ENCODE measurements at places on chromosomes 1 and 21.

DNA sequence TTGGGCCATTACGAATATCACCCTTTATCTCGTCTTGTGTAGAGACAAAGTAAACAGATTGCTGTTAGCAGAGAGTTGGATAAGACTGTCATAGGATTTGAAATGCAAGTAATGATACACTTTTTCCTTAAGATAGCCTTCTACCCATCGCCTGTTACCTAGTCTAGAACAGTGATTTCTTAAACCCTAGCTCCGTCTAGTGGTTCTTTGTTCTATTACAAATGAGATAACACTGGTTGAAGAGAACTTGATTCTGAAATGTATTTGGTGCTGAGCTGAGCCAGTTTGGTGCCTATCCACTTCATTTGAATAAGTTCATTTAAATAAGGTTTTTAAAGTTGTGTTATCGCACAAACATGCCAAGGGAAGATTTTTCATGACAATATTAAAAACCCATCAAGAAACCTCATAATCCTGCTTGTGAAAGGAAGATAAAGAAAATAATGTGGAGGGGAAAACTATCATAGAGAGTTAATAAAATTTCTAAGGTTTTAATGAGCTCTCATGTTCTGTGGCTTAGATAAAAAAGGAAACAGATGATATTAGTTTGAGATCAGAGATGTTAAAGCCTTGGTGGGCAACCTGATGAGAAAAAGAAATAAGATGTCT is 1.5 kb upstream of the KCNH1 start:
- DNase-seq = no peak

GRCh38 chr21:39197448-39198233 is 14.4 kb upstream of the PSMG1 start:
- DNase-seq = no peak

GRCh38 chr1:213987927-213988506 is at the start of gene PROX1:
Gene PROX1, plus strand, starts transcription at chr1:213987973. Its CDS starts 8,563 bp downstream, at chr1:213996536.
- DNase-seq = peak; percentile 90

DNA sequence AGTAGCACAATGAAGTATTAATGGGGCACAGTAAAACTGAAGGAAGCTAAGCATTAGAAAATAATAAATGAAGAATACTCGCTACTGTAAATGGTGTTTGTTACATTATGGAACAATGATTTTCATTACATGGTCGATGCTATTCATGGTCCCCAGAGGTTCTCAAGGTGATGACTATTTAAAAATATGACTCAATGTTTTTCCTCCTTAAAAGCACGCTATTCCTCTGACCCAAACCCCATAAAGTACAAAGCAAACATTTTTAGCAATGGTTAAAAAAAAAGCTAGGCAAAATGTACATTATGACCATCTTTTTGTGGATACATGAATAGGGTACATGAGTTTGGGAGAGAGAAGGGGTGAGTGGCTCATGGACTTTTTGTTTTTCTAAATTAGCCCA is 34.3 kb downstream of the VAMP4 start:
- no peak for DNase-seq

DNA sequence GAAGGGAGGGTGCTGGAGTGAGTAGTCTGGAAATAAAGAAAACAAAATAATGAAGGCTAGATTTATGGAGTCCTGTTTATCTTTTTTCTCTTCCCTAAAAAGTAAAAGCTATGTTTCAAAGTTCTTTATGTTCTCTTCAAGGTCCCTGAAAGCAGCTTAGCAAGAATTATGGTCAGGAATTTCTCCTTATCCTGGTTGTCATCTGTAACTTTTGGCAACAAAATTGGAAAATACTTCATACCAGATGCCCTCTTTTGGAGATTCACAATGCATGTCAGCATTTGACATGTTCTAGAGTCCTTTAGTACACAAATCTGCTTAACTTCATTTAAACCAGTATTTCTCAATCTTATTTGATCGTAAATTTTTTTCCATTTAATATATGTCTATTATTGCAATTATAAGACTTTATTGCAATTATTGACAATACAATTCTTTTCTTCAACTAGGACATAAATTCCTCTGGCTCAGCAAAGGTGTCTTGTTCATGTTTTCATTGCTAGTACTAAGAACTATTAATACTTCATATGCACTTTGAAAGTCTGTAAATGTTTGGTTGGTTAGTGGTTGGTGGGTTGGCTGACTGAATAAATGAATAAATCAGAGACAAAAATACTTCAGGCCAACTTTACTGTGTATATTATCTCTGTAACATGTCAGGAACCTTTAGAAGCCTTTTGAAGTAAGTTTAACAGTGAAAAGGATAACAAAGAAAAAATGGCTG is 101.5 kb downstream of the ATP1B1 start:
- no peak for DNase-seq

DNA sequence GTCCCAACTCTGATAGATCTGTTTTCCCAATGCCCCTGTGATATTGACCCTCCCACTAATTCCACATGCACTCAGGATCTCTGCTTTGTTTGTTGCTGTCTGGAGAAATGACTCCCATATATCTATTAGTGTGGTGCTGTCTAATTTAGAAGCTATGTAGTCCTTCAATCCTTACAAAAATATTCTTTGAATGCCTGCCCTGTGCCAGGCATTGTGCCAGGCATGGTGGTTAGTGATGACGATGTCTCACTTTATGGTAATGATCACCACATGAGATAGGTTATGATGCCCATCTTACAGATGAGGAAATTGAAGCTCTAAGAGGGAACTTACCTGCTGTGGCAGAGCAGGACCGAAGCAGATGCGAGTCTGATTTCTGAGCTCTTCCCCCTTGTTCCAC is 12.9 kb downstream of the MYOG start:
- no peak for DNase-seq
